Cardiac atrium fibroblast (primary cell): ENCODE measurements at places on chromosomes 4 and X. TPM values are rescaled to one million over a fixed set of nuclear protein-coding genes. Genes with fewer than 3 reads are reported as not detected.

NXF2B gene
- total RNA-seq, result not detected in 2 replicates

GASK1B gene
- total RNA-seq, result 56.9 and 88.6 TPM in 2 replicates

TLR10 gene
- total RNA-seq, result not detected in 2 replicates

FREM3 gene
- not detected in 2 replicates for total RNA-seq

LONRF3 gene
- 0.18 TPM in 1 of 2 replicates, not detected in the other for total RNA-seq

KDR gene
- total RNA-seq, result 9.9 and 13.1 TPM in 2 replicates

NHSL2 gene
- total RNA-seq, result 0.18 and 0.81 TPM in 2 replicates
